ENCODE measurements at places on chromosomes 13 and 19. TPM values are rescaled to one million over a fixed set of nuclear protein-coding genes. Genes with fewer than 3 reads are reported as not detected.

The ZNF146 gene
- 83.6 TPM for total RNA-seq

The PRR22 gene
- 1.6 TPM for total RNA-seq

- DNase-seq: no peak
Observed at GRCh38 chr13:20198781-20199180, 6.0 kb upstream of the GJB2 start.

GRCh38 chr13:67369895-67370660 is 139.9 kb upstream of the PCDH9 start:
- no peak for DNase-seq

- DNase-seq: peak; percentile 86
Observed at GRCh38 chr13:100547791-100548201, 40.8 kb downstream of the GGACT start.
